Activated T-helper 1 cell treated with anti-CD3 and anti-CD28 coated beads, Interleukin-12 subunit alpha, Interleukin-12 subunit beta, Interleukin-2, Interleukin-4 antibody, amounts not matched to agents 30 ng/mL and 10 ng/mL and 1 ng/mL, durations not matched to agents 14 hours and 24 hours and 36 hours (primary cell): ENCODE measurements at places on chromosomes 6 and 20. TPM values are rescaled to one million over a fixed set of nuclear protein-coding genes. Genes with fewer than 3 reads are reported as not detected.

- no peak for DNase-seq
Observed at GRCh38 chr20:17925141-17925939, 43.3 kb downstream of the SNX5 start.

GRCh38 chr6:109447878-109448555 is 7.5 kb downstream of the SMPD2 start:
- no peak for DNase-seq

SIRPB2 gene
- not detected in 2 replicates for total RNA-seq

TUBB1 gene
- not detected in 2 replicates for total RNA-seq
